HFFc6 (cell line): ENCODE measurements at places on chromosomes 5 and 9.

DNA sequence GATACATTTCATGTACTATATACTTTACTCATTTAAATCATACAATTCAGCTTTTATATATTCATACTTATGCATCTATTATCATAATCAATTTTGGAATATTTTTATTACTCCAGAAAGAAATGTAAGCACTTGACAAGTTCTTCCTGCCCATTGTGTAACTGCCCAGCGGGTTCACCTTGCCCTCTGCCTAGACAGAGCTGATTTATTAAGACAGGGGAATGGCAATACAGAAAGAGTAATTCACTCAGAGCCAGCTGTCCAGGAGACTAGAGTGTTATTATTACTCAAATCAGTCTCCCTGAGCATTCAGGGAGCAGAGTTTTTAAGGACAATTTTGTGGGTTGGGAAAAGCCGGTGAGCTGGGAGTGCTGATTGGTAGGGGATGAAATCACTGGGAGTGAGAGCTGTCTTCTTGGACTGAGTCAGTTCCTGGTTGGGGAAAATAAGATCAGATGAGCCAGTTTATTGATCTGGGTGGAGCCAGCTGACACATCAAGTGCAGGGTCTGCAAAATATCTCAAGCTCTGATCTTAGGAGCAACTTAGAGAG is 16.1 kb upstream of the SPIN1 start:
- no peak for DNase-seq

DNA sequence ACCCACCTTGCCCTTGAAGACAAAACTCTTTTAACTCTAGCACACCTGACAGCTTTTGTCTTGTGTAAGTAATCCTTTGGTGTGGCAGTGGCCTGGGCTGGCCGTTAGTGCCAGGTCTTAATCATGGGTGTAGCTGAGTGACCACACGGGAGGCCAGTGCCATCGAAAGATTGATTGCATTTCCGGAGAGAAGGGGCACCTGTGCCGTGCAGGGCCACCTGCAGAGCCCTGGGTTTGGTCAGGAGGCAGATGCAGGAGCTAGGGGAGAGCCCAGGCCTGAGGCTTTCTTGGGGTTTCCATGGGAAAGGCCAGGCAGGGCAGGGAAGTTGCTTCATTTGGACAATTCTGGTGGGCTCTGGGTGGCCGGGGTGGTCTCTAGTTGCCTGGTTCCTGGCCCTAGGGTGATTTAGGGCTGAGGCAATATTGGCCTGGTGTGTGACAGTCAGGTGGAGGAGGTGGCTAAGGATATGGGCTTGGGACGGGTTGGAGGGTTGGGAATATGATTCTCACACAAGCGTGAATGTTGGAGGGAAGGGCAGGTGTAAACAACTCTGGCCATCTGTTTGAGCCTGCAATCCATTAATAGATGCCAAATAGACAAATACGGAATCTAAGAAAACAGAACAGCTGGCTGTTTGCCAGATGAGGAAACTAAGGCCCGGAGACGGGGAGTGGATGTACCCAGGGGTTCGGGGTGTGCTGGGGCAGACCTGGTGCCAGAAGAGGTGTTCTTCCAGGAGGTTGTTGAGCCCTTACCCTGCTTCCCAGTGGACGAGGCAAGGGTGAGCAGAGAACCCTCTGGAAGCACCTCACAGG is 4.6 kb downstream of the DBH start:
- no peak for DNase-seq

DNA sequence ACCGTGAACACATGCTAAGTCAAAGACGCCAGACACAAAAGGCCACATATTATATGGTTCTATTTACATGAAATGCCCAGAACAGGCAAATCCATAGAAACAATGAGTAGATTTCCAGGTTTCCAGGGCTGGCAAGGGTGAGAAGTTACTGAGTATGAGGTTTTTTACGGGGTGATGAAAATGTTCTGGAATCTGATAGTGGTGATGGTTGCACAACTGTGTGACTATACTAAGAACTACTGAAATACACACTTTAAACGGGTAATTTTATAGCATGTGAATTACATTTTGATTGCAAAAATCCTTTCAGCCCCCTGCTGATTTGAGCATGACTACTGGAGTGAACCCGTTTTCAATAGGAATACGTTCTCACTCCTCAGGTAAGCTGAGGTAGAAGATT is 46.7 kb upstream of the TBC1D9B start:
- peak; percentile 4 for DNase-seq

GRCh38 chr9:124220946-124221451 is 36.8 kb upstream of the NEK6 start:
- no peak for DNase-seq

DNA sequence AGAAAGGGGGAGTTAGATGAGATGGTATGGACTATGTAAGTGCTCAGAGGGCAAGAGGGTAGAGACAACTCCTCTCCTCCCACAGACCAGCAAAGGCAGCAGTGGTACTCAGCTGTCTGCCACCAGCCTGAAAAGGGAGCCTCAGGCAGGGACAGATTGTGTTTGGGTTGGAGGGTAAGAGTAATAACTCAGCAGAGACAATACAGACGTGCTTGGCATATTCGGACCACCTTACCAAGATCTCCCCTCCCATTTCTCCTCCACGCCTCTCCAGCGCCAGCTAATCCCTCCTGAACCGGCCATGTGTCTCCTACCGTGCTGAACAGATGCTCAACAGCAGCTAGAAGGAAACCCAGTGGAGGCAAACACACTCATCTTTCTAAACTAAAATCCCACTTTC is 180.8 kb downstream of the ASTN2 start:
- DNase-seq: no peak

DNA sequence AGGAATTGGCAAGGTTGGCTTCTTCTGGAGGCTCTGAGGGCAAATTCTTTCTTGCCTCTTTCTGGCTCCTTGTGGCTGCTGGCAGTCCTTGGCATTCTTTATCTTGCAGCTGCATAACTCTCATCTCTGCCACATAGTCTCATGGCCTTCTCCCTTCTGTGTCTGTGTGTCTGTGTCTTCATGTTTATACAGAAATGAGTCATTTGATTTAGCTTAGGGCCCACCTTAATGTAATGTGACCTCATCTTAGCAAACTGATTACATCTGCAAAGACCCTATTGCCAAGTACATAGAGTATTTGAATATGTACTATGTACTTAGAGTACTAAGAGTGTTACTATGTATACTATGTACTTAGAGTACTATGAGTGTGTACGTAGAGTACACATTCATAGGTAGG is 122.5 kb downstream of the RFK start:
- DNase-seq: no peak

GRCh38 chr5:119582987-119583386 is 46.4 kb upstream of the FAM170A start:
- DNase-seq: no peak

DNA sequence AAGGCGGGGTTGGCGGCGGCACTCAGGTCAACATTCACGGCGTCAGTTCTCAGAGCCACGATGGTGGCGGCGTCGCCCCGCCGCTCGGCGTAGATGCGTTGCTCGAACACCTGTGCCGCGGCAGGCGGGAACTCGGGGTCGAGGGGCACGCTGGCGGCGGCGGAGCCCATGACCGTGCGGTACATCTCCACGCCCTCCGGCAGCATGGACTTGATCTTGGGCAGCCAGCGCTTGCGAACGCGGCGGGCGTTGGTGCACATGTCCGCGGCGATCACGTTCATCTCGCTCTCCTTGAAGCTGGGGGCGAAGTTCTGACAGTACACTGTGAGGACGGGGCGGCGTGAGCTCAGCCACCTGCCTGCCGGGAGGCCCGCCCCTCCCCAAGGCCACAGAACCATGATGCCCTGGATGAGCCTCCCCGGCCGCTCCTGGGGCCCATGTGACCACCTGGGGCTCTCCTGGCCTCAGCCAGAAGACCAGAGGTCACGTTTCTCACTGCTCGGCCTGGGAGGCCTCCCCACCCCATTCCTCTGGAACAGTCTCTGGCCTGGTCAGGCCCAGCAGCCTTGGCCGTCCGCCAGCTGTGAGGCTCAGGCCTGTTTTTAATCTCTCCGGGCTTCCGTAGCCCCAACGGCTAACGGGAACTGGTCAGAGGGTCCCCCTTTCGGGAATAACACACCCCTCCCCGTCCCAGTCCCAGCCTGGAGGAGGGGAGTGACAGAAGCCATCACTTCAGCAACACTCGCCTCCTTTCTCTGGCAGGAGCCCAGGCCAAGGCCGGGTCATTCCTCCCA is 50.7 kb upstream of the UBAC1 start:
- no peak for DNase-seq

DNA sequence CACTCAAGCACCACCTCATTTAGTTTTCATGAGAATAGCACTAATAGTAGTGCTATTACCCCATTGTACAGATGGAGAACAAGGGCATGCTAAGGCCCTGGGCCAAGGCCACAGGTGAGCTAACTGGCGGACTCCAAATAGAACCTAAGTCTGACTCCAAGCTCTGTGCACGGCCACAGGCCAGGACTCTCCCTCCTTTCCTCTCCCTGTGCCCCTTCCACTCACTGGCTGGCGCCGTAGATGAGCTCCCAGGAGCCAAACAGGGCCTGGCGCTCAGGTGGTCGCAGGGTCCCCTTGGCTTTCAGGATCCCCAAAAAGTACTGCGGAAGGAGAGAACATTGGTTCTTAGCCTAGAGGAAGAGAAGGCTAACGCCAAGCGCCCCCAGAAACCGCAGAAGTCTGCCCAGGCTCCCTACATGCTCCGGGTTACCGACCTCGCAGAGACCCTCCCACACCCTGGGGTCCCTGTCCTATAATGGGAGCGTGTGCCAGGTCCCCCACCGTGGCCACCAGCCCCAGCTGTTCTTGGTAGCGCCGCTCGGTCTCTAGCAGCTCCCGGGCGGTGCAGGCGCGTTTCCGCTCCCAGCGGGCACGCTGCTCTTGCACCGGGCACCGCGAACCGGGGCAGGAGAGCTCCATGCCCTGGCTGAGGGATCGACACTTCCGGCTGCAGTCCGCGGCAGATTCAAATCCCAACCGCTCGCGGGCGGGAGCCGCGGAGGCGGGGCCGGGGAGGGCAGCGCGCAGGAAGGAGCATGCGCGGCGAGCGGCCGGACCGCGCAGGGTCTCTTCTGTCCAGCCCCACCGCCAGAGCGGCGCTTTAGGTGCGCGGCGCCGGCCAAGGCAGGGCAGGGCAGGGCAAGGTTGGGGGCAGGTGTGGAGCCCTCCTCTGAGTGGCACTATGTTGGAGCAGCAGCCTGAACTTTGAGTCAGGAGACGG is at the start of gene ARHGEF39:
TSS of gene ARHGEF39 (minus strand) at position 665 of the 940 bp plus-strand sequence. CDS start at position 639, 26 bp downstream.
- peak; percentile 71 for DNase-seq

GRCh38 chr5:61313960-61314681 is 17.9 kb upstream of the ZSWIM6 start:
- DNase-seq: peak; percentile 83

GRCh38 chr5:164377746-164378145 is 872.3 kb downstream of the MAT2B start:
- no peak for DNase-seq

DNA sequence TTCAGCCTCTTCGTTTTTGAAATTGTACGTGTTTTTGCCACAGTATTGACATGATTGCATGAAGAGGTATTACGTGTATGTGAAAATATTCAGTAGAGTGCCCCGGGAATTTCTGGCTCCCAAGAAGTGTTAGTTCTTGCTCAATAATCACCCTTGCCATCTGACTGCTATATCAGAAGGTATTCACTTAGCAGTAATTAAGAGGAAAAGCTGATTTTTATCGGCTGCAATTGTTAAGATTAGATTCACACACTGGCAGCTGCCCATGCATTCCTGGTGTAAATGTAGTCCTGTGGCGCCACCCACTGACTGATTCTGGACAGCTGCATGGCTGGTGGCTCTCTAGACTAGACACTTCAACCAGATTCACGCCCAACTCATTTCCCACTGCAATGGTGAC is 440.1 kb upstream of the ADAMTS16 start:
- peak; percentile 0 for DNase-seq

DNA sequence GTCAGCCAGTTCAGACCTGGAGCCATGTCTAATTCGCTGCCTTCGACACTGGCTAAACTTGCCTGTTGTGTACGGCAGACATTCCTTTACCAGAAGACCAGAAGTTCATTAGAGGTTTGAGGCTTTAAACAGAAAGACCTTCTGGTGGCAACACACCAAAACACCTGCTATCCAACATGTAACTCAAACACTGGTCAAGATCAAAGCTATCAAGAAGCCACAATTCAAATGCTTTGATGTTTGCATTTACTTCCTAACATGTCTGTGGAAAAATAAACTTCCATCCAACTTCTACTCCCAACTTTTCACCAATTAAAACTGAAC is 91.0 kb upstream of the RETREG1 start:
- DNase-seq: no peak

DNA sequence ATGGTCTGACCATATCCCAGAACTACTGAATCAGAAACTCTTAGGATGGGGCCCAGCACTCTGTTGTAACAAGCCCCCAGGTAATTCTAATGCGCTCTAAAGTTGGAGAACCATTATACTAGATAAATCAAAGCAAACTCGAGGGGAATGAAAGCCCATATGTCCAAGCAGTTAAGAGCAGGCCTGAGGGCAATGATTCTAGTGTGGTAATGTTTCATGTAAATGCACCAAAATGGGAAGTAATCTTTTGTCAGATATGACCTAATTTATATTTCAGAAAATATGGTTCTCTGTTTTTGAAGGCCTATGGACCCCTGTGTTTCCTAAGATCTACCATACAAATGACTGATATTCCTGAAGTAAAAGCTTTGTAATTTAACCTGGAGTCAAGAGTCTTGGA is 108.0 kb upstream of the PTGER4 start:
- DNase-seq: no peak
